ENCODE measurements at places on chromosomes 12 and 14. TPM values are rescaled to one million over a fixed set of nuclear protein-coding genes. Genes with fewer than 3 reads are reported as not detected.
A peak's percentile ranks its signal among the peaks of the same experiment; 100 is the strongest.

The EML1 gene
- not detected for total RNA-seq

DNA sequence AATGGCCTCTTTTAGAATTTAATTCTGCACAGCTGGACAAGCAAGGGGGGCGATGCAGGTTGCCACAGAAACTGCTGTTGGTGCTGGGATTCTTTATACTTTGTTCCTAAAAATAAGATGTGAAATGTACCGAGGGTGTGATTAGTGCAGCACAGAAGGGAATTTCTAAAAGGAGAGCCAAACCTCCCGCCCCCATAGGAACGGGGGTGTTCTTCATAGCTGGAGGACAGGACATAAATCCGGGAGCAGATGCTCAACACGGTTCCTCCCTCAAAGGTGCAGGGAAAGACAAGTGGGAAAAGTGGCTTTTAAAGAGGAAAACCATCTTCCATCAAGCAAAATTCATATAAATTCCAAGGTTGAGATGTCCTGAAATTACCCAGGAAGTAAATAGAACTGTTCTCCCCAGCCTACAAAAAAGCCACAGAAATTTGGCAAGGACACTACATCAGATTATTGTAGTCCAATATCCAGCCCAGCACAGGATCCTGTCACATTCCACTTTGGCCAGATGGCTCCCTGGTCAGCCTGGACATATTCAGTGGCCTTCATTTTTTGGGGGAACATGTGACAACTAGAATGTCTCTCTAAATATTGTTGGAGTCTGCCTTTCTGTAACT is 51.4 kb upstream of the TMX1 start:
- H3K27ac ChIP-seq, result no peak overlapping the region
- DNase-seq, result no peak
- H3K4me3 ChIP-seq, result no peak overlapping the region
- no peaks in the 10 kb centered on the region for H3K27me3 ChIP-seq
- no peaks in the 10 kb centered on the region for H3K4me1 ChIP-seq

DNA sequence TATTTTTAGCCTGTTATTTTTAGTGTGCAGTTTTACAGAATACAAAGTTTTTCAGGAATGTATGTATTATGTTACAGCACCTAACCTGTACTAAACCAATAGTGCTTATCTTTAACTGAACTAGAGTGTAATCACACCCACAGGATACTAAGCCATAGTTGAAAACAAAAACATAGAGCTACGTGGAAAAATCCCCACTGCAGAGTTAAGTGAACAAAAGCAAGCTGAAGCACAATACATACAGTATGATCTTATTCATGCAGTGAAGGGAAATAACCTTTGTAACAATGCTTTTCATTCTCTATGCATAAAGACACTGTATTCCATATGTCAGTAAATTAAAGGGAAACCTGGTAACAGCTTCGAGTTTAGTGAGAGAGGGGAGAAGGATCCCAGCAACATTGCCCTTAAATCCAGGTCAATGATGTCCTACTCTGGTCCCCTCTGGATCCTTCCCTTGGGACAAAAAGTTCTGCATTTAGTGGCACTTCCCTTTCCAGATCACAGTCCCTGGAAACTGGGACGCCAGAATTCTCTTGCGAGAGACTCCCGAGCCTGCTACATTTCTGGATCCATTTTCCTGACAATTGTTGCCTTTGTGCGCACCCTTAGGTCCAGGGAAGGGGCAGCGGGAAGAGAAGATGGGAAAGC is 121.3 kb upstream of the CCND2 start:
- no peaks in the 10 kb centered on the region for H3K27me3 ChIP-seq
- DNase-seq, result peak; percentile 49
- H3K36me3 ChIP-seq, result no peaks in the 10 kb centered on the region
- peaks cover 43% of the 10 kb centered on the region for H3K4me1 ChIP-seq
- H3K4me3 ChIP-seq, result no peak overlapping the region
- peak overlapping the region; percentile 95 for H3K27ac ChIP-seq

DNA sequence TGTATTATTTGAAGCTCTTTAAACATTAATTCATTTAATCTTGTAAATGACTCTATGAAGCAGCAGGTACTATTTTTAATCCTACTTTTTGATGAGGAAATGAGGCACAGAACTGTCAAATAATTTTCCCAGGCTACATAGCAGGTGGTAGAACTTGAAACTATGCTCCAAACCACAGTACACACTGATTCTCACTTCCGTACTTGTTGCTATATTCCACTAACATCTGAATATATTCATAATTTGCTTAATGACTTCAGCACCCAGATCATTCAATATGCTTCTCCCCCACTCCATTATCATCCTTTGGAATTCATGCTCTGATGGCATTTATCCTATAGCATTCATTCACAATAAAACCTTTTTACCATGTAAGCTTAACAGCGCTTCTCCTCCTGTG is 4.9 kb downstream of the ERGIC2 start:
- H3K4me3 ChIP-seq, result no peak overlapping the region
- H3K4me1 ChIP-seq, result peaks cover 3% of the 10 kb centered on the region
- peaks cover 3% of the 10 kb centered on the region for H3K36me3 ChIP-seq
- H3K27ac ChIP-seq, result no peak overlapping the region

DNA sequence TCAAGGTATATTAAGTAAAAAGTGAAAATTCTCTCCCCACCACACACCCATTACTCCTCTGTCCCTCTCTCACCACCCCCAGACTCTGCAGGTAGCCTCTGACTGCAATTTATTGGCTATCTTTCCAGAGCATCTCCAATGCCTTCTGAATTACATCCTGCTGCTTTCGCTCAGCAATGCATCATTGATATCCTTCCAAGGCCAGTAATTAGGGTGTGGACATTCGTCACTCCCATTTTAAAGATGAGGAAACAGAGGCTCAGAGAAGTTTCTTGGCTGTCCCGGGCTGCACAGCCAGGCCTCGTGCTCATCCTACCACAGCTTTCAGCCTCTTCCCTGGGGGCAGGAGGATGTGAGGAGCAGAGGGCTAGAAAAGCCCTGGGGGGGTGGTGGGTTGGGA is 23.6 kb upstream of the PGF start:
- peaks cover 1% of the 10 kb centered on the region for H3K4me1 ChIP-seq
- no peaks in the 10 kb centered on the region for H3K27me3 ChIP-seq
- H3K27ac ChIP-seq, result no peak overlapping the region
- no peak overlapping the region for H3K4me3 ChIP-seq
- no peaks in the 10 kb centered on the region for H3K36me3 ChIP-seq

The LRRC74A gene
- total RNA-seq, result not detected

GRCh38 chr14:67396381-67396970 is 15.5 kb downstream of the PLEK2 start:
- no peaks in the 10 kb centered on the region for H3K36me3 ChIP-seq
- H3K4me1 ChIP-seq, result no peaks in the 10 kb centered on the region
- no peaks in the 10 kb centered on the region for H3K27me3 ChIP-seq
- no peak overlapping the region for H3K27ac ChIP-seq
- H3K4me3 ChIP-seq, result no peak overlapping the region

The ST8SIA1 gene
- total RNA-seq, result not detected

The ARHGAP9 gene
- total RNA-seq, result 1,091 TPM

DNA sequence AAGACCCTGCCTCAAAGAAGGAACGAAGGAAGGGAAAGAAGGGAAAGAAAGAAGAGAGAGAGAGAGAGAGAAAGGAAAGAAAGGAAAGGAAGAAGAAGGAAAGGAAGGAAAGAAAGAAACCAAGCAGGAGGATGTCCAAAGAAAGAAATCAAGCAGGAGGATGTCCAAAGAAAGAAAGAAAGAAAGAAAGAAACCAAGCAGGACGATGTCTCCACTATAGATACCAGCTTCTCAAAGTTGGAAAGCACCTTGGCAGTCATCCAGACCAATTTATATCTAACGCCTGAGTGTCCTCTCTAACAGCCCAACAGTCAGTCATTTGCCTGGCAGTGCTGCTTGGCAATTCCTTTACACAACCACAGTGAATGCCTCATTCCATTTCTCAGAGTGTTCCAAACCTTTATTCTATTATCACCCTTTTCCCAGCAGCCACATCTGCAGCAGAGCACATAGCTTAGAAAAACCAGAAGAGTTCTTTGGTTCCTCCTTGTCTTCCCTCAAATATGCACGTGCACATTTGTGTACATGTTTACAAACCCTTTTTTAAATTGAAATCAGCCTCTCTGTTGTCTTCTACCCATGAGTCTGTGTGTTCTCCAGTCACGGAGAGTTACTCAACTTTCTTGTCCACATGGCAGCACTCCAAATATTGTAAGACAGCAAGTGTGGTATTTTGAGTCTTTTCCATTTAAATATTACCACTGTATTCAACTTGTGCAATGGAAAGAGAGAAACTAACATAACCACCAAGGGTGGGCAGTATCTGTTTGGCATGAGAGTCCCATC is 138.4 kb downstream of the STXBP6 start:
- H3K4me3 ChIP-seq, result no peak overlapping the region
- no peaks in the 10 kb centered on the region for H3K4me1 ChIP-seq
- H3K27me3 ChIP-seq, result no peaks in the 10 kb centered on the region
- no peak overlapping the region for H3K27ac ChIP-seq

GRCh38 chr12:69061574-69061973 is 128.6 kb upstream of the CPM start:
- H3K4me1 ChIP-seq, result no peaks in the 10 kb centered on the region
- no peaks in the 10 kb centered on the region for H3K27me3 ChIP-seq

The CLEC4E gene
- total RNA-seq, result not detected

- no peak overlapping the region for H3K27ac ChIP-seq
- H3K27me3 ChIP-seq, result no peaks in the 10 kb centered on the region
- no peak overlapping the region for H3K4me3 ChIP-seq
- H3K4me1 ChIP-seq, result no peaks in the 10 kb centered on the region
These were observed 207.9 kb downstream of the EFCAB11 start for GRCh38 chr14:89746654-89747053.

GRCh38 chr12:119328111-119328510 is 6.4 kb upstream of the CCDC60 start:
- no peak overlapping the region for H3K27ac ChIP-seq
- H3K36me3 ChIP-seq, result no peaks in the 10 kb centered on the region
- DNase-seq, result no peak
- no peaks in the 10 kb centered on the region for H3K4me1 ChIP-seq

The CELA1 gene
- 0.66 TPM for total RNA-seq

DNA sequence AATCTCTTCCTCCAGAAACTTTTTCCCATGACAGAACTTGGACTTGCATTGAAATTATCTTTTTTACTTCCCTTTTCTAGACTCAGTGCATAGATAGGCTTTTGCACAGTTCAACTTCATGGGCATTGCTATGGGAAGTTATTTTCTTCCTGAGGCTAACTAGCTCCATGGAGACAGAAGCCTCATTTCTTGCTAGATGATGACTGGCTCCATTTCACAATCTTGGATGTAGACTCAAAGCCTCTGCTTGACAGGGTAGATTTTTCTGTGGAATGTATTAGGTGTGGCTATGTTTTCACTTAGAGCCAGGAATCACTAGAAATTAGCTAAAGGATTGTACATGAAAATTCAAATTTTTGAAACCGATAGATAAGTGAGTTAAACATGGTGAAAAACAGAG is 884.1 kb upstream of the MGAT4C start:
- no peak overlapping the region for H3K27ac ChIP-seq
- no peaks in the 10 kb centered on the region for H3K4me1 ChIP-seq
- H3K4me3 ChIP-seq, result no peak overlapping the region

DNA sequence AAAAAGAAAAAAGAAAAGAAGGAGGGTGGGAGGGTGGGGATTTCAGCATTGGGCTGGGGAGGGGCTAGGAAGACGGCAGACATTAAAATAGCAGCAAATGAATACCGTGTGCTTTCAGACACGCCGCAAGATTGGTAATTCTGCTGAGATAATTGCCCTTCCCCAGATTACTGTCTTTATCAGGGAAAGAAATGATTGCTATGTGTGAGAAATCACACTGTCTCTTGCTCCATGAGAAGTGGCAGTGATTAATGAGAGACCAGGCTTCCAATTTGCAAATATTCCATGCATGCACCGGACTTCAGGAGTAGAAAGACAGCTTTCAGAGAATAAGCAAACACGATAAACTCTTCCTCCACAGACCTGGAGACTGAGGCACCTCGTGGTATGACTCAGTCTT is 7.6 kb upstream of the KCNA5 start:
- DNase-seq, result no peak
- peaks cover 2% of the 10 kb centered on the region for H3K27me3 ChIP-seq
- no peaks in the 10 kb centered on the region for H3K36me3 ChIP-seq
- no peak overlapping the region for H3K27ac ChIP-seq
